Activated CD4-positive, alpha-beta T cell treated with anti-CD3 and anti-CD28 coated beads, Interleukin-2, amount 10 ng/mL, durations not matched to agents 7 days and 5 days (primary cell): ENCODE measurements at places on chromosomes 7 and 10. TPM values are rescaled to one million over a fixed set of nuclear protein-coding genes. Genes with fewer than 3 reads are reported as not detected.
A peak's percentile ranks its signal among the peaks of the same experiment; 100 is the strongest.

GRCh38 chr7:68504716-68505115 lies 1093.6 kb upstream of the AUTS2 start:
- DNase-seq, result no peak

DNA sequence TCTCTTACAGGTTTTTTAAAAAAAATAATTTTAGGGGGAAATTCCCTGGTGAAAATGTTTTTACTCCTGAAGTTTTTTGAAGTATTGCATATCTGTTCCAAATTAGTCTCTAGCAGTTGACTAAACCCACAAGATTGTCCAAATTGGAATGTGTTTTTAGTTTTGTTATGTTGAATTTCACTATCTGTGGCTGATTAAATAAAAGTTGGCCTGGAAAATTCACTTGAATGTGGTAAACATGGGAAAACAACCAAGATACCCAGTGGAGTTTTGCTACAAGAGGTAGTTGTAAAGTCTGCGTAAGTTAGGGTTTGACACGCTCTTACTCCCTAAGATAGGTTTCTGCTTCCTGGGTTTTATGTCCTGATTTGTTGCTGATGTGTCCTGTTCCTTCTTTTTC lies 3.3 kb downstream of the TSGA13 start:
- no peak for DNase-seq

DNA sequence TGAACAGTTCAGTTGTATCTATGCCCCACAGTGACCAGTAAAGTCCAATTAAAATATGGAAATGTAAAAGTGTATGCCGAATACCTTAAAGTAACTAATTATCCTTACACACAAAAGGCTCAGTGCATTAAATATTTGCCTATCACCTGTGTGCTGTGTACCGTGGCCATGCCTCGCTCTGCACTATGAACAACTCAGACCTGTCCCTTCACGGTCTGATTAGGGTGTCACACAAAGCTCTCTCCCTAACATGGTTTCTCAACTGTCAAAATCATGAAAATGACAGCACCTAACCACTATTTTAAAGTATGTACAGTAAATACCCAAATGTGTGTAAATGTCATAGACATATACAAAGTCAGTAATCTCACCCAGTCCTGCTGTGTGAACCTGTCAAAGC lies 43.1 kb downstream of the STK17A start:
- DNase-seq, result no peak

- DNase-seq, result peak; percentile 15
Measured at GRCh38 chr10:122551450-122551849, 9.1 kb upstream of the DMBT1 start.

GRCh38 chr10:69421611-69422308 lies 5.0 kb upstream of the TACR2 start:
- no peak for DNase-seq

- no peak for DNase-seq
Measured at GRCh38 chr7:68031180-68031943, 1034.7 kb downstream of the TYW1 start.

- DNase-seq, result no peak
Measured at GRCh38 chr7:28666154-28666553, 253.8 kb downstream of the CREB5 start.

DNA sequence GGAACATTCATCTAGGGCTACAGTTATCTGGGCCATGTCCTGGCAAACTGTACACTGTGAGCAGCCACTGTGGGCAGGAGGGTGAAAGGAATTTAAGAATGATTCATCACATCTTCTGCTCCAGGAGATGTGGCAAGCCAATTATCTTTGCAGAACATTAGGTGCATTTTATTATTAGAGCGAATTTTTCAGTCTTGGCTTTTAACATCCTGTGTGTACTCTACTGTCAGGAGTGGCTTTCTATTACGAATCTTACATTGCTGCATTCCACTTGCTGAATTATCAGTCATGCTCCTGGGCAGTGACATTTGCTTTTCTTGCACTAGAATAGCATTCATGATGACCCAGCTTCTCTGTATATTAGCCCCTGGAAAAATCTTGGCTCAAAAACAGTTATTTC lies 109.2 kb upstream of the TARP start:
- DNase-seq, result no peak

DNA sequence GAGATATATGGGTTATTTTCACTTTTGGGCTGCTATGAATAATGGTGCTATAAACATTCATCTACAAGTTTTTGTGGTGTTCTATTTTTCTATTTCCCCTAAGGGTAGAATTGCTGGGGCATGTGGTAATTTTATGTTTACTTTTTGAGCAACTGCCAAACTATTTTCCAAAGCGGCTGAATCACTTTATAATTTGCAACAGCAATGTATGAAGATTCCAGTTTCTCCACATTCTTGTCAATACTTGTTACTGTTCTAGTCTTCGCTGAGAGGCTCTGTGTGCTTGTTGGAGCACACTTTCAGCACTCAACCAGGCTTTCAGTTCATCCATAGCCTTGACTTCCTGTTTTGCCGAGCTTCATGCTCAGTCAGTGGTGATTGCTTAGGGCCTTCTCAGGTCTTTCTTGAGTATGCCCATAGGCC lies 39.0 kb downstream of the ADK start:
- DNase-seq, result peak; percentile 43

- DNase-seq, result no peak
Measured at GRCh38 chr10:113616244-113617074, 47.4 kb downstream of the NRAP start.

DNA sequence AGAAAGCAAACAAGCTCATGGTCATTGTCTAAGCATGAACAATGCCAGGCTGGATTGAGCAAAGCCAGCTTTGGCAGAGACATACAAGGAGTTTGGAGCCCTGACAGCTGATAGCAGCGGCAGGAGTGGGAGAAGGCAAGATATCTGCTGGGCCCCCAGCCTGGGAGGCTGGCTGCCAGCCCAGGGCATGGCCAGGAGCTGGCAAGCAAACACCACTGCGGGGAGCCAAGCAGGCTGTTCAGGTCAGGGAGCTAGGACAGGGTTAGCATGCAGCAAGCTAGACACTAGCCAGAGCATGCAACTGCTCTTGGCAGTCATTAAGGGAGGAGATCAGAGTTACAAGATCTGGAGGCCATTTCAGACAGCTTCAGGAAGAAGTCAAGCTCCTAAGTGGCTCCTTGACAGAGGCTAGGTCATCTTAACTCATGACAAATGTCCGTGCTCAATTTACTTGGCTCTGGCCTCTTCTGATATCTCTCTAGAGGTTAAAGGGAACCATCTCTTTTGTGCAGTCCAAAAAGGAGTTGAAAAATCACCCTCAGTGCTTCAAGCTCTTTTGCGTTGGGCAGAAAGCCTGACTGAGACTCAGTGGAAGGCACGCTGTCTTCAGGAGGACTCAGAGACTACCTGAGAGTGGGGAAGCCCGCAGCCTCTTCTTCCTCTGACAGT lies 436.8 kb upstream of the C7orf33 start:
- no peak for DNase-seq

DNA sequence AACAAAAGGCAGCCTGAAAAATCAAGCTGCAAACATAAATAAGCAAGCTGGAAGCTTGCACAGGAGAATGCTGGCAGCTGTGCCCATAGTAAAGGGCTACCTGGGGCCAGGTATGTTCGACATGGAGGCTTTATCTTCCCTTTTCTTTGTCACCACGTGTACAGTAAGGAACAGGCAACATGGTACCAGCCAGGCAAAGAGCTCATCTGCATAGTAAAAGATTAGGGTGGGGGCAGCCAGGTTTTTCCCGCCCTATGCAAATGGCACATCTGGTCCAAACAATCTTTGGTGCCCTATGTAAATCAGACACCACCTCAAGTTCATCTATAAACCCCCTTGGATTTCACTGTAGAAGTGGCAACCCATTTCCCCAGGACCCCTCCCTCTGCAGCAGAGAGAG lies 625.1 kb downstream of the TYW1 start:
- DNase-seq, result no peak

DNA sequence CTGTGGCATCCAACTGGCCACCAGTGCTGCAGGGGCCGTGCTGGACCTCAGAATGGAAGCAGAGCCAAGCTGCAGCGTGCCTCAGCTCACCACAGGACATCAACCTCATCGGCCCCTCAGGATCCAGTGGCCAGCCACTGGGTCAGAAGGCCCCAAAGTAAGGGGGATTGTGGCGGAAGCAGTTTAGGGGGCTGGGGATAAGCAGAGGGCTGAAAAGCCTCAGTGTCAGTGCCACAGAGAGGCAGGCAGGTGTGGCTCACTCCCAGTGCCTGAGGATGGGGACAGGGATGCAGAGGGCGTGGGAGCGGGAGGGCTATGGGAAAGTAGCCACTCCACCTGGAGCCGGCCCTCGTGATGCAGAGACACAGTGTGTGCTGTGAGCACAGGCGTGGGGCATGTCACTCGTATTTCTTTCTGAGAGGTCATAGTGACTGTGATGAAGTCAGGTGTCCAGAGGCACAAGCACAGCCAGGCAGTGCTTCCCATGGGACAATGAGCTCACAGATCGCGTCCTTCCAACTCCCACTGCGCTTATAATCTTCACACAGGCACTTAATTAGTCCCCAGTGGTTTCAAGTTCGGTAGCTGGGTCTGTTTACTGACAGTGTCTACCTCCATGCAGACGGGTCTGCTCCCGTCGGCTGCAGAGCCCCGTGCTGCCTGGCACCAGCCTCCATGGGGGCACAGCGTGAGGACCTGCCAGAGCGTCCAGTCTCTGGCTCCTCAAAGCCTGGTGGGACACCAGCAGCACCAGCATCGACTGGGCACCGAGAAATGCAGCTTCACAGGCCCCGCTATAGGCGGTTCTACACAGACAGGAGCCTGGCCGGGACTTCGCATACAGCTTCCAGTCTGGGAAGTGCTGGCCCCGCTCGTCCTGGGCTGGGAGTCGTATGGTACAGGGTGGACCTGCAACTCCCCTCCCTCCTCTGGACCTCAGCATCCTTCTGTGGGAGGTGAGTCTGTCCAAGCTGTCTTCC lies 42.9 kb upstream of the CNPY1 start:
- DNase-seq, result no peak

DNA sequence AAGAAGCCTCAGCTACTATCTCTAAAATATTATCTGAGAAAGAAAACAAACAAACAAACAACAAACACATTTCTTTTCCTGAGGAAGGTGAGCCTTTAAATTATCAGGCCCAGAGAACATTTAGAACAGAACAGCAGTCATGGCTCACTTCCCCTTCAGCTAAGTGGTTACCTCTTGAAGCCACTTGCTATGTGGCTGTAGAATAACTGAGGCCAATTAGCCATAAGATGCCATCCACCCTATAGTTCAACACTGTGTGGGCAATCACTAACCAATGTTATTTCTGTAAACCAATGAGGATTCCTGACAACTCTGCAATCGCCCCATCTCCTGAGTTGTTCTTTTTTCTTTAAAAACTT lies 3.7 kb upstream of the UPP1 start:
- no peak for DNase-seq

GRCh38 chr7:11208883-11209465 lies 235.3 kb downstream of the PHF14 start:
- DNase-seq, result no peak

- no peak for DNase-seq
Measured at GRCh38 chr7:154469652-154470051, 417.5 kb downstream of the DPP6 start.

DNA sequence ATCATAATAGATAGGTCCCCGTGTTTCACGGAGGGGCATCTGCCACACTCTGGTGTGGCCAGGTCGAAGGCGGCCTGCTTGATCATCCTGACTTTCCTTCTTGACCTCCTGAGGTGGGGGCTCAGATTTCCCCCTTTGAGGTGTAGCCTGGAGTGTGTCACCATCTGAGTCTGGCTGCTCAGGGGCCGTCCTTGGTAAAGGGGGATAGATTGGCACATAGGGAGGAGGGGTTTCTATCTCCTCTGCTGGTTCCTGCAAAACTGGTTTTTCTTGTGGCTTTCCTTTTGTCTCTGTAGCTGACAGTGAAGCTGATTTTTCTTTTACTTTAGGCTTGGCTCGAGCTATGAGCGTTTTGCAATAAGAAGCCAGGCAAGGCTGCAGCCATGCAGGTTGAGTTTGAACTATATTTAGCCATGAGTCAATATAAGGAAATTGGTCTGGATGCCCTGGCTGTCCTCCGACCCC lies 7.1 kb upstream of the ZNF117 start:
- no peak for DNase-seq

DNA sequence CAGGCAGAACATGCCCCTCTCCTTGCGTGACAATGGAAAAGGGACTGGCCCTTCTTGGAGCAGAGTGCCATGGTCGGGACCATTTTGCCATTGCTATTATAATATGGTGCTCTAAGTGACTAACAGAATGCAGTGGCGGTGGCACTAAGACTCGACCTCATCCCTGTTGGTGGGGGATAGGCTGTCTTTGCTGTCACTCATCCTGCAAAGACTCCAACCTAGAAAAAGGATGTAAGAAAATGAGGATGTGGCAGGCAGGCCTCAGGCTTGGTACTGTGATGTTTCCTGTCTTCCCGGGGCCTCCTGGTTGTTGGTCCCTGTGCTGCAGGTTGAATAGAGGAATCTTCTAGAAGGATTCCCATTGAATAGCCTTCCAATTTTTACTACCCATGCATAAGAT lies 18.6 kb downstream of the BLNK start:
- no peak for DNase-seq

- DNase-seq, result no peak
Measured at GRCh38 chr10:28996947-28997551, 291.8 kb upstream of the LYZL1 start.

DNA sequence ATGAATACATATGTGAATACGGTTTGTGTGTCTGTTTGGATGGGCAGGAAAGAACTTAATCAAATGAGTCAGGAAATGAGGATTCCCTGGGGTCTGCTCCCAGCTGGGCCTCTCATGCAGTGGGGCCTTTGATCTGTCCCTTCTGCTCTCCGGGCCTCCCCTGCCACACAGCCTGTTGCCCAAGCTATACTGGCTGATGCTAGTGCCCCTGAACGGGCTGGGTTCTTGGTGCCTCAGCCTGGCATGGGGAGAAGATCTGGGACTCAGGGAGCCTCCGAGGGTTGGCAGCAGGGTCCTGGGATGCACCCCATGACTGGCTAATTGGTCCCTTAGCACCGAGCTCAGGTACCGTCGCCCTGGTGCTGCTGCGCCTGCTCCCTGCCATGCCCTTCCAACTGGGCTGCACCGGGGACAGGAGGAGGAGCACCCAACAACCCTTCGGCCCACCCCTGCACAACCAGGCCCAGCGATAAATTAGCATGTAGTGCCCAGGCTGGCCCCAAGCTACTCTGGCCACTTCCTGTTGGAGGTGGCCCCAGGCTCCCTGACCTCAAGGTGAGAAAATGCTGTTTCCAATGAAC lies 59.9 kb upstream of the DUSP5 start:
- no peak for DNase-seq

- no peak for DNase-seq
Measured at GRCh38 chr7:38448054-38448453, 174.6 kb upstream of the TARP start.

DNA sequence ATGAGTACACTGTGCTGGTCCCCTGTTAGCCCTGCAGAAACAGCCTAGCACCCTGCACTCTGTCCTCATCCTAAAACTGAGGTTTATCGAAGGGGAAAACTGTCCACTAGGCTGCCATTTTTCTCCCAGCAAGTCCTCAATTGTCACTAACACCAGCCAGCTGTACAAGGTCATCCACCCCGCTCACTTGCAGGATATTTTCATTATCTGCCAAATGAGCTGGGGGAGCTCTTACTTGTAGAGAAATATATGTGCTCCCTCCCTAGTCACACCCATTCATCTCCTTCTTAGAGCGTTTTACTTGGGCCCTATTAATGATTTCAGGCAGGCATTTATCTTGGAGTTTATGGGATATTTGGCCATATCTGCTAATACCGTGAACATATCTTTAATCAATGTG lies 413.5 kb upstream of the NFE2L3 start:
- no peak for DNase-seq

Gene GNGT1
- total RNA-seq, result not detected

Gene CLDN3
- total RNA-seq, result not detected

Gene BTBD16
- not detected for total RNA-seq

Gene HOXA6
- total RNA-seq, result not detected

Gene IMPDH1
- 70.4 TPM for total RNA-seq

Gene C7orf57
- 0.10 TPM for total RNA-seq

Gene ACSM6
- not detected for total RNA-seq

Gene SLC16A12
- not detected for total RNA-seq
